ENCODE measurements at places on chromosomes 6 and 20. TPM values are rescaled to one million over a fixed set of nuclear protein-coding genes. Genes with fewer than 3 reads are reported as not detected.

DNA sequence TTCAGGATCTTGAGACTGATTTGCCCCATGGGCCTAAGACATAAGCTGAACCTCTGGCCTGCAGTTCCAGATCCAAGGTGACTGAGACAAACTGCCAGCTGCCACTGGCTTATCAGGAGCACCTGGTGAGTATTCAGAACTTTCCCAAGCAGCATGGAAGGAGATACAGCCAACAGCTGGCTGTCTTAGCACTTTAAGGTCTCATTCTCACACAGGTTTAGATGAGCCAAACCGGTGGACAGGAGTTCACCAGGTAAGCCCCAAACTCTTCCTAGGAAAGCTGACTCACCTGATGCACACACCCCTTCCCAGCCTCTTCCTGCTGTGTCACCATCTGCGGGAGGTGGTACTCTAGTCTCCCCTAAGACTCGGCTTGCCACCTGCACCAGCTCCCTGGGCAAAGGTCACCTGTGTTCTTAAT lies at the start of gene BANF2:
BANF2 (plus strand) TSS at position 36 of the 421 bp plus-strand sequence. CDS start 25,060 bp downstream, outside the sequence.
- no peak for DNase-seq

DNA sequence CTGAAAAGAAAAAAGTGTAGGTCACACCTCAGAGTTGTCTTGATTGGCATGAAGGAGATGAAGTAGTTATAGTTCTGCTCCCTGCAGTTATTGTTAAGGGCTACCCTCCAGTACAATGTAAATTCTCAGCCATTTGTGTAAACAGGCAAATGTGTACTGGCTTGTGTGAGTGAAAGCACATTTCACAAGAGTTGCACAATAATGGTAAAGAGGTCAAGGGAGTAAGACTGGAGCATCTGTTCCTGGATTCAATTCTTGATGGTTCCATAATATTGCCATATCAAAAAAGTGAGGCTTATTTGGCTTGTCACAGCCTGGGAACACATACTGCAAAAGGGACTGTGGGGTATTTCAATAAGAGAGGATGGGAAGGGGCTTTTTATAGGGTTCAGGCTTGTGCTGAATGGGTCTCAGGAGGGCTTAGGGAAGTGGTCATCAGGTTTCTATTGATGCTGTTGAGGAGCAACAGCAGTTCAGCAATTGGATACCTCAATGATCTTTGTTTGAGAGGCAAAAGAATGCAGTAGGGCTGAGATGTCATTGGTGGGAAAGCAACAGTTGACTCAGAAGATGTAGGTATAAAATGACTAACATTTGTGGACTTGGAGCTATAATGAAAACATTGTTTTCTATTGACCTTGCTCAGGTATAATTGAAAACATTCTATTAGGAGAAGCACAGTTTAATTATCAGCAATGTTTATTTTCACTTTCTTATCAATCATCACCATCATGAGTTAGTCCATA lies 402.6 kb downstream of the BCKDHB start:
- DNase-seq: no peak

DNA sequence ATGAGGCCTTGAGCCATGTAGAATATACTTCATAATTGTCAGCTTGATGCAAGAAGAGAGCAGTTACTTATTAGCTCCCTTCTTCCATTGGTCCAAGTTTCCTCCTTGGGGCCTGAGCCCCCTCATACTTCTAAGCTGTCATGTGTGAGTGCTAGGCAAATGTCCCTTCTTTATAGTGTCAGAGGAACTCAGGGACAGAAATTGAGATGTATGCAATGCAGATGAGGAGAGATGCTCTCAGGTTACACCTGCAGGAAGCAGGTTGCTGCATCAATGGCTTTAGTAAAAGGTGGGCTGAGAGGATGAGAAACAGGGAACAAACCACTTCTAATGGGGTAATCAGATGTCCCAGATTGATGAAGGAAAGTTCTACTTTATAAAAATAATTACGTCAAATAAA lies 6.7 kb upstream of the PDSS2 start:
- no peak for DNase-seq

DNA sequence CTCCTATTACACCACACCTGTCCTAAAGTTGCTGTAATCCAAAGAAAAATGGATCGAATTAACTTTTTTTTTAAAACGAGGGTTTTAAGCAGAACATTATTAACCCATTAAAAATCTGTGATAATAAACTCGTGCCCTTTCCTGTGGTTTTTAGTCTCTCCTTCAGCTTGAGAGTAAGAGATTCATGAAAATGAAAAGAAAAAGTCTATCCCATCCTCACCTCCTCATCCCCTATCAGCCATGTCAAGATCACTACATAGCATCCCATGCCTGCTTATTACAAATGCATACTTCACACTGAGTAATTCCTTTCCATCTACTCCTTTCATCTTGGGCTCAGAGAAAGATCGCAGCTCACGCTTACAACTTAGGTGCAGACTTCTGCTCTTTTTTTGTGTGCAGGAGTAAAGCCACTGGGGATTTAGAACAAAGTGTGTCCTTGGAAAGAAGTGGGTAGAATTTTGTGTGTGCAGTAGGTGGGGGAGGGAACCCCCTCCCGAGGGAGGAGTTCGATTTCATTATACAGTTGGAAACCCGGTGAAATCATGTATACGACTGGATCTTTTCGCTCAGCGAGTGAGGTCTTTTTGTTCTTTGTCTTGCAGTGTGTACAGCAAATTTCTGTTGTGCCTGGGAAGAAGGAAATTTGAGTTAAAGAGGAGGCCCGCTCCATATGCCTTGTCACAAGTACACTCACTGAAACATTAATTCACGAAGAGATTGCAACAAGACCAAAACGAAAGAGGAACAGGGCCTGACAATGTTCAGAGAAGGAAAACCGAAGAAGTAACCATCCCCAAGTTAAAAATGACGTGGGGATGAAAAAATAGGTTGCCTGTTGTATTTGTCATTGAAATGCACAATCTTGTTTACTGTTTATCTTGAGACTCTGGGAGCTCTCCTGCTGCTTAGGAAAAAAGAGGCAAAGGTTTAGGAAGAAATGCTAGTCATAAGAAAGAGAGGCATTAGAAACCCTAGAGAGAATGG lies 146.5 kb upstream of the ZNF217 start:
- DNase-seq: no peak

- no peak for DNase-seq
Measured at GRCh38 chr6:52286798-52287432, 2.4 kb upstream of the MCM3 start.

GRCh38 chr20:37853823-37854375 lies 49.0 kb upstream of the VSTM2L start:
- DNase-seq: no peak

GRCh38 chr6:32244946-32245398 lies 21.1 kb upstream of the NOTCH4 start:
- peak; percentile 69 for DNase-seq

DNA sequence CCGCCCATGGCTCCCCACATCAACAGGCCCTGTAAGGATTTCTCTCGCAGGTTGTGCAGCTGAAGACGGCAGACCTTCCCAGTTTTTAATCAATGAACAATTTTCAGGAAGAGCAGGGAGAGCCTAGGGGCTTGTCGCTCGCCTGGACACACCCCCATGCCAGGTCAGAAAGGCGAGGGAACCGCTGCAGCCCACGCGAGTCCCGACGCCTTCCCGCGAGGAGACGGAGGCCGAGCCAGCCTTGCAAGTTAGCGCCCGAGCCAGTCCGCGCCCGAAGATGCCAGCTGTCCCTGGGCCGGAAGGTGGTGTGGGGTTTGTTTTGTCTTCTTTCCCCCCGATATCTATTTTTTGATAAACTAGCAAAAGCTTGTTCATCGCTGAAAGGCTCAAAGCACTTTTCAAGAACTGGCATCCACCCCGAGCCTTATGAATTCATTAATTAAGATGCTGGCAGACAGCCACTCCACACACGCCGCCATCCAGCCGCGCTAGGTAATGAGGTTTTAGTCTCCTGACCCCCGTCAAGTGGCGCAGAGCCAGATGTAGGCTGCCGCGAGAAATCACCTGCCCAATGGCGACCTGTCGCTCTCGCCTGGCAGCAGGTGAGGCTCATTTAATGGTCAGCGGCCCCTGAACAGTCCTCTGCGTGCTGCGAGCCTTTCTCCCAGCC lies 6.6 kb downstream of the CCDC167 start:
- no peak for DNase-seq

DNA sequence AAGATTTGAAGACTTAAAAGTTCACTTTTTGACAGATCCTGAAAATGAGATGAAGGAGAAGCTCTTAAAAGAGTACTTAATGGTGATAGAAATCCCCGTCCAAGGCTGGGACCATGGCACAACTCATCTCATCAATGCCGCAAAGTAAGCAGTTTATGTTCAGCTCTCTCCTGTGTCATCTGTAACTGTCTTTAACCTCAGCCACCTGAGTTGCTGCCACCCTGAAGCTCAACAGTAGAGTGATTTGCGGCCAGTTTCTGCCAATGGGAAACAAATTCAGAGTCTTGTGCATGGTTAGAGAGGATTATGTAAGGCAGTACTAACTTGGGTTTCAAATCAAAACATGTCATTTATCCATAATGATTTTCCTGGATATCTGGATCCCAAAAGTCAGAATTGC lies 10.1 kb downstream of the TNFAIP3 start:
- DNase-seq: no peak

GRCh38 chr20:13333793-13334192 lies 112.7 kb downstream of the ISM1 start:
- no peak for DNase-seq

GRCh38 chr6:125784365-125784764 lies 6.4 kb upstream of the NCOA7 start:
- no peak for DNase-seq

DNA sequence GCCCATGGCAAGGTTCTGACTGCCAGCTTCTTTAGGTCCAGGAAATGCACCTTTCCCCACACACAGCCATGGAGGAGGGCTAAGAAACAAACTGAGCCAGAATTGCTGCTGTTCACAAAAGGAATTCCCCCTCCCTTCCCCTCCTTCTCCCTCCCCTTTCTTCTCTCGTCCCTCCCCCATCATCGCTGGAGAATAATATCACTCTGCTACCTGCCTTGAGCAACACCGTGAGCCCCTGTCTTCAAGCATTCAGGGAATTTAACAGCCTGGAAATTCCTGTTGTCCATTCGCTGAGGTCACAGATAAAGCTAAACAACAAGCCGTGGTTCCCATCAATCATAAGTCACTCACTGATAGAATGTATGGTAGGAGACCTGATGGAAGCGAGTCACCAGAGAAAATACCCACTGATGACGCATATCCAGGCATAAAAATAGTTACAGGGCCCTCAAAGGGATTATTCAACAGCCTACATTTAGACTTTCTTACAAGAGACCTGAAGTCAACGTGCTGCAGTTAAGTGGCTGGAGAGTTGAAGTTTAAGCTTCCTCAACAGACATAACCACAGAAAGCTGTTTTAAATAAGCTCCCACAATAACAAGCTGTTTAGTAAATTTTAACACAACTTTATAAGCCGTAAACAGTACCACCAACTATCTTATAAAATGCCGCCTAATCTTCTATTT lies 59.7 kb downstream of the HIVEP2 start:
- peak; percentile 62 for DNase-seq

DNA sequence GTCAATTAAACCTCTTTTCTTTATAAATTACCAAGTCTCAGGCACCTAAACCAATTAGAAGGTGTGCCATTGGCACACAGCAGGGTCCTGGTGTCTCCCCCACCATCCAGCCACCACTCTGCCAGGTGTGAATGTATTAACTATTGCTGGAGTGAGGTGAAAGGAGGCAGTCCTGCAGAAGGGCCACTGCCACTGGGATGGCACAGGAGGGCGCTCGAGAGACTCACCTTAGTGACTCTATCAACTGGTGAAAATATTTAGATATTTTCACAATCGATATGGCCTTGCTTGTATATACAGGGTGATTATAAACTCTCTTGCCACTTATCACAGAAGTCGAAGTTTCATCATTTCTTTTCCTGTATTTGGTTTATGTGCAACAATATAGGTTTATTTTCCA lies 145.6 kb upstream of the ESR1 start:
- no peak for DNase-seq

- DNase-seq: peak; percentile 38
Measured at GRCh38 chr20:62576815-62577489, 65.4 kb upstream of the SLCO4A1 start.

PNLDC1 gene
- polyA plus RNA-seq: 0.25 TPM

KIF13A gene
- polyA plus RNA-seq: 34.9 TPM

FAM83B gene
- polyA plus RNA-seq: 11.5 TPM

HMGCLL1 gene
- polyA plus RNA-seq: 2.3 TPM

ZSCAN12 gene
- polyA plus RNA-seq: 14.7 TPM

MEP1A gene
- not detected for polyA plus RNA-seq

REM1 gene
- 0.95 TPM for polyA plus RNA-seq

POU5F1 gene
- 1.6 TPM for polyA plus RNA-seq
